ENCODE measurements at places on chromosomes 16 and 17.
A peak's percentile ranks its signal among the peaks of the same experiment; 100 is the strongest.

- no peak for DNase-seq
These were observed 7.8 kb upstream of the TBC1D3B start for GRCh38 chr17:36184023-36184765.

DNA sequence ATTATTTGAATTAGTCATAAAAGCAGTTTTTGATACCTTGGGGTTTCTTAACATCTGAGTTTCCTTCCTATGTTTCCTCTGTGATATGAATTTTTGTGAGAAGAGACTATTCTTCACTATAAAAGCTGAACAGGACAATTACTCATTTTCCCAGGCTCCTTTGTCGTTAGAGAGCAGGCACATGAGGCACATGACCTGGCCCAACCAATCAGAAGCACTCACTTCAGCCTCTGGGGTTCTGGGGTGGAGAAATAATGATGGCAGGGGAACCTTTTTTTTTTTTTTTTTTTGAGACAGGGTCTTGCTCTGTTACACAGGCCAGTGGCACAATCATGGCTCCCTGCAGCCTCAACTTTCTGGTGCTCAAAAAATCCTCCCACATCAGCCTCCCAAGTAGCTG lies 145.5 kb upstream of the ASIC2 start:
- no peak for DNase-seq

GRCh38 chr16:51701025-51701424 lies 550.0 kb upstream of the SALL1 start:
- DNase-seq = no peak

DNA sequence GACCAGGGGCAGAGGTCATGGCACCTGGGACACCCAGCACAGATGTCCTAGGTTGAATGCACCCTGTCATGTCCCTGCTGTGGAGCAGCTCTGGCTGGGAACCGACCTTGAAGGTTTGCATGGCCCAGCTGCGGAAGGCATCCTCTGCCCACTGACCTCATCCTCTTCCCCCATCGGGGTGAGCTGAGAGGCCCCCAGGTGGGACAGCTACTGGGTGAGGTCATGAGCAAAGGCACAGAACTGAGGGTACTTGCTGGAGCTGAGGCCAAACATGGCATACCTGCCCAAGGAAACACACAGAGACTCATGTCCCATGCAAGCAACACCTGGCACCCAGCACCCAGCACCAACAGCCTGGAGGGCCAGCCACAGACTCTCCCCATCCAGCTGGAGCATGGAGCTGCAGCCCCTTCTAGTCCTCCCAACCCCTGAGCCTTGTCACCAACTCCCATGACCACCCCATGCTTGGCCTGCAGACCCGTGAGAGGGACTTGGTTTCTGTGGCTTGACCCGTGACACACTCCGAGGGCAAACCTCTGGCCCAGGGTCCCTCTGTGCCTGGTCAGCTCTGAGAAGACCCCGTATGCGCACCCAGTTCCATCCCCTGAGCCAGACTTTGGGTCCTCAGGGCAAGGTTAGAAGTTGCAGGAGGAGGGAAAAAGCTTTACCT lies 33.1 kb downstream of the LGALS9 start:
- no peak for DNase-seq

- no peak for DNase-seq
These were observed 127.6 kb downstream of the ABCC6 start for GRCh38 chr16:16095646-16096045.

GRCh38 chr17:82846061-82846691 lies 6.4 kb upstream of the ZNF750 start:
- DNase-seq = no peak

- no peak for DNase-seq
These were observed 9.5 kb downstream of the NLRC5 start for GRCh38 chr16:56998861-56999260.

DNA sequence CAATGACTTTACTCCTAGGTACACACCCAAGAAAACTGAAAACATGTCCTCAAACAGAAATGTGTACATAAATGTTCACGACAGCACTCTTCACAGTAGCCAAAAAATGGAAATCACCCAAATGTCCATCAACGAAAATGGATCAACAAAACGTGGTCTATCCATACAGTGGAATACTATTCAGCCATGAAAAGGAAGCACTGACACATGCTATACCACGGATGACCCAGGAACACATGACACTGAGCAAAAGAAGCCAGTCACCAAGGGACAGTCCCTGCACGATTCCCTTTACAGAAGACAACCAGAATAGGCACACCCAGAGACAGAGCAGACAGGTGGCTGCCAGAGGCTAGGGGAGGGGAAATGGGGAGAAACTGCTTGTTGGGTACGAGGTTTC lies 11.3 kb downstream of the ZNF500 start:
- DNase-seq = no peak

GRCh38 chr16:47426806-47427205 lies 34.1 kb downstream of the ITFG1 start:
- DNase-seq = no peak

DNA sequence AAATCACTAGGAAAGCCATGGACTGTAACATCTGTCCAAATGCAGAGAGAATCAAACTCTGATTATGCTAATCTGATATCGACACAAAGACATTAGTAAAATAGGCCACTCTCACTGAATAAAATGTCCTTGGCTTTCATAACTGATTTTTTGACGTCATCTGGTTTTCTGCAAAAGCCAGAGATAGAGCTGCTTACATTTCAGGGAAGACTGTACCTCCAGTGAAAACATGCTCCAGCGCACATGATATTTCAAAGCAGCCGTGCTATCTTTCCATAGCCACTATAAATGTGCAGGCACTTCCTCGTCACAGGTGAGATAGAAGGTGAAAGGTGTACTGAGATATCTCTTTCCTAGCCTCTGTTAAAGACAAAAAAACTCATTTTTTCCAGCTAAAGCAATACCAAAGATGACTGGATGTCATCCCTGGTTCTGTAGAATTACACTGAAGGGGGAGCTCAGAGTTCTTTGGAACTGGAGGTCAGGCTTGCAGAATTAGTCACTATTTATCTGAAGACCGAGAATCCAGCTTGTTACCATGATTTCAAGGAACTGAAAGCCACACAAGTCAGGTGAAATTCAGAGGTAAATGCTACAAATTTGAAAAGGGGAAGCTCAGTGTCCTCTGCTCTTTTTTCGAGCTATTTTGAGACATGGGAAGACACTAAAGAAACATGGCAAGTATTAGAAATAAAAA lies 249.5 kb downstream of the CA10 start:
- DNase-seq = no peak

GRCh38 chr16:89013692-89014402 lies 36.8 kb upstream of the CBFA2T3 start:
- no peak for DNase-seq

GRCh38 chr17:15501793-15502192 lies 34.4 kb upstream of the CDRT4 start:
- DNase-seq = no peak

- no peak for DNase-seq
These were observed 61.2 kb downstream of the MPHOSPH6 start for GRCh38 chr16:82108774-82109173.

DNA sequence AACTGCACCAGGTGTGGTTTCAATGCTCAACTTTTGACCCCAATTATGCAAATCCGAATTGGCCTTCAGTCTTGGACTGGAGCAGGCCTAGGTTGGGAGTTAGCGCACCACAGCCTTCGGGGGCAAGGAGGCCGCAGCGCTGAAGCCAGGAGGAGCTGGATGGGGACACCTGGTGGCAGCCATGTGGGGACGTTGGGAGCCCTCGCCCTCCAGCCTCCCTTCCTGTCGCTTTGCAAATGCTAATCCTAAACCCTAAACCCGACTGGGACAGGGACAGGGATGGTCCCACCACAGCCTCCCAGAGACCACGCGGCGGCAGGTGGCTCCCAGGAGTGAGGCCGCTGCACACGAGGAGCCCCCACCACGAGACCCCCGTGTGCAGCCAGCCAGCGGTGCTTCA lies 58.7 kb downstream of the KLHDC4 start:
- DNase-seq = peak; percentile 54

DNA sequence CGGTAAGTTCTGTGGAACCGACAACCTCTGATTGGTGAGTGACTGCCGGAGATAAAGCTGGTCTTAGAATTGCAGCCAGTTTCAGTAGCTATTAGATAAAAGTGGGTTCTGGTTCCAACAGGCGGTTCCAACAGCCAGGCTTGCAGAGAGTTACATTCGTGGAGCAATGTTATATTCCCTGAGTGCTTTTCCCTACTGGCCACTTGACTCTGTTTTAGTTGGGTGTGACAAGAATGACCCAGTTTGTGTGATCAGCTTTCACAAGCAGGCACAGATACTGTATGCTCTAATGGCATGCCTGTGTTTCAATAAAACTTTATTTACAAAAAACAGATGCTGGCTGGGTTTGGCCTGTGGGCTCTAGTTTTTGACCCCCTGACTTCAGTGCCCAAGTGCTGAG lies 196.6 kb downstream of the SNX29 start:
- no peak for DNase-seq

- DNase-seq = no peak
These were observed 6.9 kb upstream of the UTP6 start for GRCh38 chr17:31908386-31908785.

DNA sequence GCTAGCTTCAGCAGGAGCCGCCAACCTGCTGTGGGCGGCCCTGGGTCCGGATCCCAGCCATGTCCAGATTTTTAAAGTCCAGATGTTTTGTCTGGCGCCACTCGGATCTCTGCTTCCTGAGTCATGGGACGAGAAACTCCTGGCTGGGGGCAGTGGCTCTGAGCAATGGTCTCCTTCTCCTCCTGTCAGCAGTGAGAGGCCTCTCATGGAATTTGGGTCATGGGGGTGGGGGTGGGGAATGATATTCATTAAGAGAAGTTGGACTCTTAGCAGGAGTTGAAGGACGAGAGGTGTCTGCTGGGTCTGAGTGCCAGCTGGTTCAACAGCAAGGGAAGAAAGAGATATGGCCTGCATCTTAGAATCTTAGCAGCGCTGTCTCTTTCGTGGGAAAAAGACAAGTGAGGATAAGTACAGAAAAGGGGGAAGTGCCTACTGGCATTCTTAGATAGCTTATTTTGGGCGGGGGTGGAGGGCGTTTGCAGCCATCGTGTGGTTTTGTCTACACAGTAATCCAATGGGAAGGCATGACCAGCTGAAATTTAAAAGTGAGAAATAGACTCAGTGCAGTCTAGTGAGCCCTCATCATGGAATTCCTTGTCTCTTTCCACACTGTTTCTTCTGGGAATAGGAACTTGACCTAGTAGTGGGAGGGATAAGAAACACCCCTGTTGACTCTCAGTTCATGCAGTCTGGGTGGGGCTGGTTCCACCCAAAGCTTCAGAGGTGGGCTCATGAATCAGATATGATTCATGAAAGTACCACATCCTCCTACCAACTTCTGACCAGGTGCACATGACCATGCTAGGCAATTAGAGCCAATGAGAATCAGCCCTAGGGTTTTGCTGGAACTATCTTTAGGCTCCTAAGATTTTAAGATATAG lies 80.5 kb downstream of the MYH13 start:
- peak; percentile 56 for DNase-seq

GRCh38 chr17:60473788-60474187 lies 51.5 kb downstream of the CHCT1 start:
- no peak for DNase-seq

DNA sequence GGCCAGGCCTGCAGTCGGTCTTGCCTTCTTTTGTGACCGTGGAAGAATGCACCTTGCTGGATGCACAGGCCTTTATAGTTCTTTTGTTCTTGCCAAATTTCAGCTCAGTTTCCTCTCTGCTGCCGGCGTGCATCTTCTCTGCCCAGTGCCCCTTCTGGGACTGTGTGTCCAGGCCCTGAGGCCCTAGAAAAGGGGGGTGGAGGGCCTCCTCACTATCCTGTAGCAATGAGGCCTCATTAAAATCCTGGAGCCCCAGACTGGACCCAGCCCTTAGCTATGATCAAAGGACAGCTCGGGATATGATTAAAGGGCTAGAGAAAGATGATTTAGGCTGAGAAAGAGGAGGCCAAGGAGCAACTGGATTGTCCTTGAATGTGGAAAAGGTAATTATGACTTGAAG lies 229.8 kb downstream of the SEC14L1 start:
- DNase-seq = no peak

- no peak for DNase-seq
These were observed 15.4 kb downstream of the CD7 start for GRCh38 chr17:82301916-82302567.

DNA sequence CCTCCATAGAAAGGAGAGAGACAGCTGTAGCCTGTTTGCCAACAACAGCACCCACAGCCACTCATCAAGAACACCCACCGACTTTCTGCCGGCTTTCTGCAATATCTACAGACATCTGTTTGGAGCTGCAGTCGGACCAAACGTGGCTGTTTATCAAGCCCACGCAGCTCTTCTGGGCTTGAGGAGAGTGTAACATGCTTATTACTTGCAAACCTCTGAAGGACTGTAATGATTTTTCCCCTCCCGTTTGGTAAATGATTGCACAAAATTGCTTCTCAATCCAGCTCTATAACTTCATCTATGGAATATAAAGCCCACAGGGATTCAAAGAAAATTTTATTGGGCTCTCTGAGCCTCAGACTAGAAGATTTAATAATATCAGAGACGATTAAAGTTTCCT lies 100.5 kb downstream of the VAT1L start:
- DNase-seq = no peak

DNA sequence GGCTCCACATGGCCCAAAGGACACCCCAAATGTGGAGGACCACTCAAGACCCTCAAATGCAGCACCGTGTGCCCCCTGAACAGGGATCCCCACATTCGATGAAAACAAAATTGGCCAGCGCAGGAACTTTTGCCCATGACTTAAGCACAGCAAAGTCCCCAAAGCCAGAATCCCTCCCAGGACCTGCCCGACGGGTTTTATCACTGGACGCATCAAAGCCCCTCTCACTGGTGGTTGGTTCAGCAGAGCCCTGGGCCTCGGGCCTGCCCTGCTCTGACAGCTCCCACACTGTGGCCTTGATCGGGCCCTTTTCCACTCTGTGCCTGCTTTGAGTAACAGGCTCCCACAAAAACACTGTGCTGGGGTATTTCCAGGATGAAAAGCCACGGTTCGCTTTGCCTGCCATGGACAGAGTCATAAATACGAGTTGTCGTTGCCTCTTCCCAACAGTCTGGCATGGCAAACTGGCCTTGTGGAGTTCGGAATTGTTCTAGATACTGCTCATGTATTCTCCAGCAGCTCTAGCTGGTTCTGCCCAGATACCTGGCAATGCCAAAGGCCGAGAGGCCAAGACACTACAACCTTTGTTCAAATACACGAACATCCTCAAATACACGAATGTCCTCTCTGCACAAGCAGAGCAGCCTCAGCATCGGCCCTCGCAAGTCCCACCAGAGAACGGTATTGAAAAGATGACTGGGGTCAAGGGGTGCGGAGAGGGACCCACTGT lies 46.4 kb downstream of the TBC1D16 start:
- DNase-seq = no peak

- peak; percentile 50 for DNase-seq
These were observed 56.1 kb downstream of the IGF2BP1 start for GRCh38 chr17:49053171-49053829.

Data from mesendoderm (in vitro differentiated cells).